Ecto neural progenitor cell (in vitro differentiated cells): ENCODE measurements at places on chromosomes 12 and 14.

GRCh38 chr12:65608319-65608916 lies 215.9 kb upstream of the HMGA2 start:
- DNase-seq = no peak

DNA sequence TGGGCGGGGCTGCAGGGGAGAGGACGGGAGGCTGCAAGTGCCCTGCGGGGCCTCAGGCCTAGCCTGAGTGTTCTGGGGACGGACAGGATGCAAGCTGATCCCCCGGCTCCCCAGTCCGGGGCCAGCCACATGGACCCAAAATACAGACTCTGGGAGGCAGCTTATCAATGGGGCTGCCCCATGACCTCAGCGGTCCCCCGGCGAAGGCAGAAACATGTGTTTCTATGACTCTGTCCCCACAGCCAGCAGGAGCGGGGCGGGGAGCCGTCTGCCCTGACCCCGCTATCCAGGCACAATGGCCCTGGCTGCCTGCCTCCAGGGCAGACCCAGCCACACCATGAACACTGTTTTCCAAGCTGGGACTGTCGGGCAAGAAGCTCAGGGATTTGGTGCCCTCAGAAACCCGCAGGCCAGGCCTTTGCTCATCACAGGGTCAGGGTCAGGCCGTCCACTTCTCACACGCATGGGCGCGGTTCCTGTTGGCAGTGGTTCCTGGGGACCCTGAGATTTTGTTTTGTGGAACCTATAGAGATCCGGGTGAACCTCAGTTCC lies 75.0 kb downstream of the RFLNA start:
- no peak for DNase-seq

GRCh38 chr12:30840715-30841114 lies 85.8 kb upstream of the TSPAN11 start:
- DNase-seq = no peak

DNA sequence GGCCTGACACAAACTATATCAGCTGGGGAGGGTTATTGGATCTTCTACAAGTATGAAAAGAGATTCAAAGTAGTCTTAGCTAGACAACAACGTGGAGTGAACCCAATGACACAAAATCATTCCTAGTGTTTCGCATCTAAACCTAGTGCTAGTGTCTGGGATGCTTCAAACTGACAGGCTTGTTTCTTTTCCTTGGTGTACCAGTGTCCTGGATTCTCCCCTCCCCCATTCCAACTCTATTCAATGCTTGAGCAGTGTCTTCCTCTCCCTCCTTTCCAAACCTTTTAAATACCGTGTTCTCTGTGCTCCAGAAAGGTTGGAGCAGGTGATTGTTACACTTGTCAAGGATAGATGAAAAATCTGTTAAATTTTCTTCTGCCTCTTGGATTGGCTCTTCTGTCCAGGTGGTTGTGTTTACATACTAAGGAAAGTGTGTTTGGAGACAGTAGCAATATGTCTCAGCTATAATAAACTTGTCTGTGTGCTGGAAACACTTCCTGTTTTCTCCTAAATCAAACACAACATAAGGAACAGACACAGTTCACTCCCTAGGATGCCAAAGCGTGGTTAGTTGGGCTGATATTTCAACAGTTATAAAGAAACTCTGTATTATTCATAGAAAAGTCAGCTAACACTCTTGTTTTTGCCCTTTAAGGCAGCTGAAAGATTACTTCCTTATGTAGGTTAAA lies 14.4 kb upstream of the GUCY2C start:
- no peak for DNase-seq

GRCh38 chr12:2165021-2165420 lies 112.2 kb downstream of the CACNA1C start:
- DNase-seq = no peak

DNA sequence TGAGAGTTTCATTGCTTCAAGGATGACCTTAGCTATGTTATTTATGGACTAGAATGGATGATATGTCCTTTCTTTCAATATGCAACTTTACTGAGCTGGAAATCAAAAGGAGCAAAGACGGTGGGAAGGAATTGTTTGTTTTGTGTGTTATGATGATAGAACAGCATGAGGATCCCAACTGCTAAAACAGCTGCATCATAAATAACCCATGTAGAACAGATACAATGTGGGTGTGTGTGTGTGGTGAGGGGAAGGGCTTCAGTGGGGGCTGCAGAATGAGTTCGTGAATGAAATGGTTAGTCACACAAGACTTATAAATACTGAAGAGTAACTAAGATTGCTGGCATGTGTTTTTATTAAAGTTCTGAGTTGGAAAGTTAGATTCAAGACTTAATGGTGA lies 80.1 kb downstream of the DACT1 start:
- no peak for DNase-seq

GRCh38 chr14:77026166-77026929 lies 2.2 kb downstream of the IRF2BPL start:
- DNase-seq = no peak

DNA sequence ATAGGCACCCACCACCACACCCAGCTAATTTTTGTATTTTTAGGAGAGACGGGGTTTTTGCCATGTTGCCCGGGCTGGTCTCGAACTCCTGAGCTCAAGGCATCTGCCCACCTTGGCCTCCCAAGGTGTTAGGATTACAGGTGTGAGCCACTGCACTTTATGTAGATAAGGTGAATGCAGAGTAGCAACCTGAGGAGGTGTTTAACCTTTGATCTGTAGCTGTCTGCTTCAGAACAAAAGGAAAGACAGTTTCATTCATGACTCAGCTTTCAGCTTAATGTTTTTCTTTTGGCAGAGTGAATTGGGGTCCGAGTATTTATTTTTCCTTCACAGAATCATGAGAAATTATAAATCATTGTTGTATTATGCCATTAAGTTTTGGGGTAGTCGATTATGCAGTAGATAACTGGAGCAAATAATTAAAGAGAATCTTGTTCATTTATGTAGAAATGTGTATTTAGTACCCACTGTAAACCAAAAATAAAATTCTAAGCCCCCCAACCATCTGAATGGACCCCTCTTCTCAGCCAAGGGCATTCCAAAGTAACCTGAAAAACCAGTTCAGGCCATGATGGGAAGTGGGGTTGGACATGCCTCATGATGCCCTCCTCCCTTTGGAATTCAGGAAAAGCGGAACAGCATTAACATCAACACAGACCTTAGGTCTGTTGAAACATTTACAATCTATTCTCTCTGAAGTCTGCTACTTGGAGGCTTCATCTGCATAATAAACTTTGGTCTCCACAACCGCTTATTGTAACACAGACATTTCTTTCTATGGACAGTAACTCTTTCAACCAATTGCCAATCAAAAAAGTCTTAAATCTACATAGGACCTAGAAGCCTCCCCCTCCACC lies 10.7 kb upstream of the STX2 start:
- DNase-seq = no peak
